ENCODE measurements at places on chromosomes 16 and 17. TPM values are rescaled to one million over a fixed set of nuclear protein-coding genes. Genes with fewer than 3 reads are reported as not detected.

The CSH1 gene
- total RNA-seq, result not detected

The RPGRIP1L gene
- 2.3 TPM for total RNA-seq

The PYDC1 gene
- not detected for total RNA-seq

The TNP2 gene
- not detected for total RNA-seq

The PIMREG gene
- total RNA-seq, result not detected

The VAT1L gene
- total RNA-seq, result not detected

The PRKCB gene
- 73.1 TPM for total RNA-seq

DNA sequence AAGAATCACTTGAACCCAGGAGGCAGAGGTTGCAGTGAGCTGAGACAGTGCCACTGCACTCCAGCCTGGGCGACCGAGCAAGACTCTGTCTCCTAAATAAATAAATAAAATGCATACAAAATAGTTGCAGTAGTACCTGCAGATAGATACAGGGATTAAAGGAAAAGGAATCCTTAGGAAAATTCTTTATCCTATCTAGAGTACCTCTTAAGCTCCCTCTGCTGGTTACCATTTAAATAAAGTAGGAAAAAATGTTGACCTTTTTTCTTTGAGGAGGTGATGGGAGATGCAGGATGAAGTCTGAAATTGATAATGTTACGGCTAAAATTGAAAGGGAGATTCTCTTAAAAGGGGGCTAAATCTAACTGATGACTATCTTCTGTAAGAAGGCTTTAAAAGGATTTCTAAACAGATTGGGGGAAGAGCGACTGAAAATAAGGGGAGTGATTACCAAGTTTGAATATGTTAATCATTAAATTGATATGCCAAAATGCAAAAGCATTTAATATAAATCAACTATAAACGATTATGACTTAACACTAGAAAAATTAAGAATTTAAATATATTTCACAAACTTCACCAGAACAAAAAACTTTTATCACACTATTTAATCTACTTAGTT lies 29.4 kb downstream of the C16orf87 start:
- H3K36me3 ChIP-seq, result no peaks in the 10 kb centered on the region
- H3K27me3 ChIP-seq, result no peaks in the 10 kb centered on the region
- H3K4me1 ChIP-seq, result no peaks in the 10 kb centered on the region
- no peak for DNase-seq
- H3K27ac ChIP-seq, result no peak overlapping the region
- no peak overlapping the region for H3K4me3 ChIP-seq

DNA sequence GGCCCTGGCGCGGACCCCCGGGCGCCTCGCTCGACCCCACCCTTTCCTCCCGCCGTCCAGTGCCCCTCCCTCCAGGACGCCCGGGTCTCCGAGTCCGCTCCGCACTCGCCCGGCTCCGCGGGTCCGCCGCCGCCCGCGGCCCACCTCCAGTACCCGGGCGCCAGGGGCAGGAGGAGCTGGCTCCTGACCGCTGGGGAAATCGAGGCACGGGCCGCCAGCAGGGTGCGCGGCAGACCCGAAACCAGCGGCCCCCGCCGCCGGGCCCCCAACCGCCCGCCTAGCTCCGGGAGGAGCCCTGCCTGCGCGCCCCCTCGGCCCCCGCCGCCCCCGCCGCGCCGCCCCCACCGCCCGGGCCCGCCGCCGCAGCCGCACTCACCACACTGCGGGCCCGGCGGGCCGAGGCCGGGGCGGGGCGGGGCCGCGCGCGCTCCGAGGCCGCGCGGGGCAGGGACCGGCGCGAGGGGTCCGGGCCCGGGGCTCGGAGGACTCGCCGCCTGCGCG lies 333 bp downstream of the MAFG start:
- H3K4me3 ChIP-seq, result peak overlapping the region; percentile 58
- no peak for DNase-seq
- H3K4me1 ChIP-seq, result peaks cover 10% of the 10 kb centered on the region
- H3K36me3 ChIP-seq, result peaks cover 1% of the 10 kb centered on the region
- H3K27ac ChIP-seq, result peak overlapping the region; percentile 71
- H3K27me3 ChIP-seq, result no peaks in the 10 kb centered on the region

GRCh38 chr17:56213031-56213430 lies 59.8 kb downstream of the ANKFN1 start:
- H3K4me1 ChIP-seq, result no peaks in the 10 kb centered on the region
- H3K27ac ChIP-seq, result no peak overlapping the region
- no peaks in the 10 kb centered on the region for H3K36me3 ChIP-seq
- no peak for DNase-seq
- no peak overlapping the region for H3K4me3 ChIP-seq

GRCh38 chr17:30132615-30133014 lies 16.0 kb downstream of the NSRP1 start:
- no peak overlapping the region for H3K4me3 ChIP-seq
- H3K27me3 ChIP-seq, result no peaks in the 10 kb centered on the region
- no peaks in the 10 kb centered on the region for H3K4me1 ChIP-seq
- peaks cover 7% of the 10 kb centered on the region for H3K36me3 ChIP-seq

GRCh38 chr17:38421871-38422827 lies 6.1 kb upstream of the ARHGAP23 start:
- DNase-seq, result no peak
- H3K4me3 ChIP-seq, result no peak overlapping the region
- no peak overlapping the region for H3K27ac ChIP-seq
- peaks cover under 1% of the 10 kb centered on the region for H3K4me1 ChIP-seq

GRCh38 chr16:27366687-27367460 lies 35.1 kb upstream of the IL21R start:
- no peaks in the 10 kb centered on the region for H3K36me3 ChIP-seq
- H3K27me3 ChIP-seq, result no peaks in the 10 kb centered on the region
- peaks cover 53% of the 10 kb centered on the region for H3K4me1 ChIP-seq
- no peak for DNase-seq
- H3K4me3 ChIP-seq, result peak overlapping the region; percentile 18

DNA sequence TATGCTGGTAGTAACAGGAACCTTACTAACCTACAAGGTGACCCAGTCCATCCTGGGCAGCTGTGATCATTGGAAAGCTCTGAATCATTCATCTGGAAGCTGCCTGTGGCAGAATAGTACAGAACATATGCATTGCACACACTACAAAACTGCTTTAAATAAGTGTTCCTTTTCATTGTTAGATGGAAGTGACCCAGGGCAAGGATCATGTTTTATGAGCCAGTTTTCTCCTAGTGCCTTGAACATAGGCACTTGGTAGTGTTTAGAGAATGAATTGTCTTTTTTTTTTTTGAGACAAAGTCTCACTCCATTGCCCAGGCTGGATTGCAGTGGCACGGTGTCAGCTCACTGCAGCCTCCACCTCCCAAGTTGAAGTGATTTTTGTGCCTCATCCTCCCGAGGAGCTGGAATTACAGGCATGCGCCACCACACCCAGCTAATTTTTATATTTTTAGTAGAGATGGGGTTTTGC lies 55.4 kb downstream of the TENT4B start:
- H3K4me1 ChIP-seq, result no peaks in the 10 kb centered on the region
- no peak for DNase-seq
- H3K4me3 ChIP-seq, result no peak overlapping the region
- no peaks in the 10 kb centered on the region for H3K27me3 ChIP-seq
- no peak overlapping the region for H3K27ac ChIP-seq

DNA sequence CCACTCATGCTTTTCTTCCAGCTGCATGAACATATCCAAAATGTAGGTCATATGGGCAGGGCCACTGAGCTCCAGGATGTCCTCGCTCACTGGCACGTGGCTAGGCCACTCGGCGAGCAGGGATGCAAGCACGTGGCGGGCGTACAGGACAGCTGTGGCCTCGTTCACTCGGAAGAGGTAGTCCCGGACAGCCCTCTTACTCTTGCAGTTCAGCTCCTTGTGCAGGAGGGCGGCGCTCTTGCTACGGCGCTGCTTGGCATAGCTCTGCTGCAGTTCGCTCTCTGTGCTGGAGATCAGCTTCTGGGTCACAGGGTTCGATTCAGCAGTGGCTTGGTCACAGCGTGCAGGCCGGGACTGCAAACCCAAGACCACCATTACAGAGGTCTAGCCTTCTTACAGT lies 53.1 kb upstream of the ATP2A3 start:
- no peaks in the 10 kb centered on the region for H3K4me1 ChIP-seq
- no peak overlapping the region for H3K4me3 ChIP-seq
- H3K36me3 ChIP-seq, result peaks cover 22% of the 10 kb centered on the region
- no peaks in the 10 kb centered on the region for H3K27me3 ChIP-seq
- DNase-seq, result no peak

- no peak overlapping the region for H3K4me3 ChIP-seq
- no peak overlapping the region for H3K27ac ChIP-seq
- no peaks in the 10 kb centered on the region for H3K27me3 ChIP-seq
- H3K36me3 ChIP-seq, result no peaks in the 10 kb centered on the region
- no peaks in the 10 kb centered on the region for H3K4me1 ChIP-seq
- no peak for DNase-seq
These were observed 410.6 kb downstream of the HS3ST4 start for GRCh38 chr16:26102369-26102768.

- H3K36me3 ChIP-seq, result peaks cover 71% of the 10 kb centered on the region
- peak overlapping the region; percentile 69 for H3K27ac ChIP-seq
- peaks cover 41% of the 10 kb centered on the region for H3K4me1 ChIP-seq
- no peak overlapping the region for H3K4me3 ChIP-seq
- peak; percentile 15 for DNase-seq
These were observed 53.9 kb upstream of the CRISPLD2 start for GRCh38 chr16:84765616-84766580.

DNA sequence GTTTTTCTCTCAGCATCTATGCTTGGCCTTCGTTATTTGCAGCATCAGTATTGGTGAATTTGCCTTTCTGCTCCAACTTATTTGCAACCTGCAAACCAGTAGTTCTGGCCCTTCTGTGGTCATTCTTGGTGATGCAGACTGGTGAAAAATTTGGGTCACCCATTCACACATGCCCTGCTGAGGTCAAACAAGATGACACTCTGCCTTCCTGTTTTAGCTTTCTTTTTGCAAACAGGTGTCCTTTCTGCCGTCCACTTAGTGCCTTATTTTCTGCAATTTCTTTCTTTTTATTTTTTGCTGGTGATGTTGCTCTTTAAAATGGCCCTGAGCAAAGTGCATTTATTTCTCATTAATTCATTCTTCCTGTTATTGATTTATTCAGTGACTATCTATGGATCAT lies 31.3 kb downstream of the PLCG2 start:
- no peak overlapping the region for H3K4me3 ChIP-seq
- no peak for DNase-seq
- H3K27ac ChIP-seq, result no peak overlapping the region
- no peaks in the 10 kb centered on the region for H3K27me3 ChIP-seq
- peaks cover 12% of the 10 kb centered on the region for H3K4me1 ChIP-seq

- H3K36me3 ChIP-seq, result no peaks in the 10 kb centered on the region
- peaks cover 24% of the 10 kb centered on the region for H3K4me1 ChIP-seq
- peak overlapping the region; percentile 26 for H3K27ac ChIP-seq
- no peak overlapping the region for H3K4me3 ChIP-seq
These were observed 72.9 kb downstream of the MRM1 start for GRCh38 chr17:36674278-36674650.

DNA sequence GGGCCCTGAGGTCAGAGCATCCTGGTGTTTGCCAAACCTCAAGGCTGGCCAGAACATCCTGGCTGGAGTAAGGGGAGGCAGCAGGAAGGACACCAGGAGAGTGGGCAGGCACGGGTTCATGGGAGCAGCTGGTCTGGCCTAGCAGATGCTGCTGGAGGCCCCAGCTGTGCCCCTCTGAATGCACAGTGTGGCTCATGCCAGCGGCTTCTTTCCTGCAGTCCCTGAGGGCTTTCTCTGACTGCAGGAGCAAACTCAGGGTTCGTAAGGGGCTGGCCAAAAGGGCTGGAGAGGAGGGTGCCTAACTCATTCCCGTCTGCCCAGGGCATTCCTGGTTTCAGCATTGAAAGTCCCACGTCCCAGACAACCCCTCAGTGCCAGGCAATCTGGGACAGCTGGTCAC lies 78.7 kb downstream of the ZDHHC7 start:
- DNase-seq, result no peak
- H3K4me3 ChIP-seq, result no peak overlapping the region
- H3K27me3 ChIP-seq, result no peaks in the 10 kb centered on the region
- no peaks in the 10 kb centered on the region for H3K4me1 ChIP-seq
- H3K27ac ChIP-seq, result no peak overlapping the region
- no peaks in the 10 kb centered on the region for H3K36me3 ChIP-seq

- no peaks in the 10 kb centered on the region for H3K27me3 ChIP-seq
- peaks cover 38% of the 10 kb centered on the region for H3K4me1 ChIP-seq
- no peak for DNase-seq
These were observed 65.9 kb upstream of the AMZ2 start for GRCh38 chr17:68182011-68182306.

DNA sequence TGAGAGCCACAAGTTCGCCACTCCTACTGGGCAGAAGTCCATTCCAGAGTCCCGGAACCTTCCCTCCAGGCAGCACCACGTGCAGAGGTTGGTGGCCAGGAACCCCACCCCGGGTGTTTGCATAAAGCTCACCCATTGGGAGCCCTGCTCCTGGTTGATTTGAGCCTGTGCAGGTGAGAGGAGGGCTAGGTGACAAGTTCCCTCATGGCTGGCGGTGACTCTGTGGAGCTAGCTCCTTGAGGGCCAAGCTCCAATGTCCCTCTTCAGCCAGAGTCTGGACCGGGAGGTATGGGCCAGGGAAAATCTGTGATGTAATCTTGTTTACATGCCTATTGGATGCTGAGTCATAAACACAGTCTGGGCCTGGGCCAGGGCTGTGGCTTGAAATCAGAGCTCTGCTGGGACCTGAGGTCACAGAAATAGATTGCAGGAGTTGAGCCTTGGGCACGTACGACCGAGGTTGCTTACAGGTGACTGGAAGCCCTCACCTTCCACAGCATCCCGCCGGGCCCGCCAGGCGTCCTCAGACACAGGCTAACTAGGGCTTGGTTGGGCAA lies 118.9 kb downstream of the AATF start:
- H3K27me3 ChIP-seq, result no peaks in the 10 kb centered on the region
- no peak for DNase-seq
- no peaks in the 10 kb centered on the region for H3K4me1 ChIP-seq
- no peak overlapping the region for H3K27ac ChIP-seq
- H3K36me3 ChIP-seq, result no peaks in the 10 kb centered on the region

GRCh38 chr17:81002409-81003361 lies 11.0 kb downstream of the CHMP6 start:
- peaks cover 4% of the 10 kb centered on the region for H3K27me3 ChIP-seq
- H3K4me3 ChIP-seq, result no peak overlapping the region
- peaks cover 13% of the 10 kb centered on the region for H3K4me1 ChIP-seq
- no peak for DNase-seq
- H3K36me3 ChIP-seq, result peaks cover 29% of the 10 kb centered on the region

DNA sequence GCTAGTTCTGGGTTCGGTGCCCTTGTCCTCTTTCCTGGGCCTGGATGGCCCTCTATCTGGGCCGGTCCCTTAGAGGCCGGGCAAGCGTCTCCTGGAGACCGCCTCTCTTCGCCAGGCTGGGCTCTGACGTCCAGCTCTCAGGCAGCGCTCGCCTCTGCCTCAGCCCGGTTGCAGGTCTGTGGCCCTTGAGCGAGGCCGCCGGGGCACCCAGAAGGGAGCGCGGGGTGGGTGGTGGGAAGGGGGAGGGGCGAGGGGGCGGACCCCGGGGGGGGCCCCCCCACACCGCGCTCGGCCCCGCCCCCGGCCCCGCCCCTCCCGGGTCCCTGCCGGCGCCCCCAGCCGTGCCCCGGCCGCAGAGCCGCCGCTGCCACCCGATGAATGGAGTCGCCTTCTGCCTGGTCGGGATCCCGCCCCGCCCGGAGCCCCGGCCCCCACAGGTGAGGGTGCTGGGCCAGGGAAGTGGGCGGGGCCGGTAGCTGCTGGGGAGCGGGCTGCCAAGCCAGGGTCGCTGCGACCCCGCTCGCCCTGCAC lies at the start of gene ARHGAP23:
Gene ARHGAP23, plus strand, starts transcription at position 353 of the 531 bp plus-strand sequence. Its CDS starts 22 bp downstream, at position 375.
- peaks cover 10% of the 10 kb centered on the region for H3K4me1 ChIP-seq
- H3K4me3 ChIP-seq, result peak within 1 kb of the TSS; percentile 46
- H3K36me3 ChIP-seq, result no peaks in the 10 kb centered on the region
- H3K27ac ChIP-seq, result peak within 1 kb of the TSS; percentile 37
- H3K27me3 ChIP-seq, result no peaks in the 10 kb centered on the region

All from naive thymus-derived CD4-positive, alpha-beta T cell (primary cell).